Right forelimb (tissue), 1 donor: ENCODE measurements at places on chromosomes 4 and X.

GRCh38 chr4:84502333-84502954, 3.4 kb upstream of the NKX6-1 start:
- DNase-seq, result peak; percentile 52

- peak; percentile 67 for DNase-seq
These were observed 379 bp downstream of the PDGFC start for GRCh38 chr4:156971165-156971675.

DNA sequence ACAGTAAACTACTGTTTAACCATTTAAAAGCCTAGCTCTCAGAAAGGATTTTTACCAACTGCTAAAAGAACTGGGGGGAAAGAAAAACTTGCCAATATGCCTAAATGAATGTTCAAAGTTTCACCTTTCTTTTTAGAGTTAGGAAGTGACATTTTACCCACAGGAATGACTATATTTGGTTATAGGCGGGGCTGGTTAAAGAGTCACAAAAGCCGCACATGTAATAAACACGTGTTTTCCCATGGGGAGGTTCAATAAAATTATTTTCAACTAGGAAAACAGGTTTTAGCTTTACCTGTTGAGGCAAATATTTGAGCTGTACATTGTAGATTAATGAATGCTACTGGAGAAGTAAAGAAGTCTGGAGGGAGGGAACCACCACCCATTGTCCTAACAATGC, 41.6 kb upstream of the UGDH start:
- no peak for DNase-seq

DNA sequence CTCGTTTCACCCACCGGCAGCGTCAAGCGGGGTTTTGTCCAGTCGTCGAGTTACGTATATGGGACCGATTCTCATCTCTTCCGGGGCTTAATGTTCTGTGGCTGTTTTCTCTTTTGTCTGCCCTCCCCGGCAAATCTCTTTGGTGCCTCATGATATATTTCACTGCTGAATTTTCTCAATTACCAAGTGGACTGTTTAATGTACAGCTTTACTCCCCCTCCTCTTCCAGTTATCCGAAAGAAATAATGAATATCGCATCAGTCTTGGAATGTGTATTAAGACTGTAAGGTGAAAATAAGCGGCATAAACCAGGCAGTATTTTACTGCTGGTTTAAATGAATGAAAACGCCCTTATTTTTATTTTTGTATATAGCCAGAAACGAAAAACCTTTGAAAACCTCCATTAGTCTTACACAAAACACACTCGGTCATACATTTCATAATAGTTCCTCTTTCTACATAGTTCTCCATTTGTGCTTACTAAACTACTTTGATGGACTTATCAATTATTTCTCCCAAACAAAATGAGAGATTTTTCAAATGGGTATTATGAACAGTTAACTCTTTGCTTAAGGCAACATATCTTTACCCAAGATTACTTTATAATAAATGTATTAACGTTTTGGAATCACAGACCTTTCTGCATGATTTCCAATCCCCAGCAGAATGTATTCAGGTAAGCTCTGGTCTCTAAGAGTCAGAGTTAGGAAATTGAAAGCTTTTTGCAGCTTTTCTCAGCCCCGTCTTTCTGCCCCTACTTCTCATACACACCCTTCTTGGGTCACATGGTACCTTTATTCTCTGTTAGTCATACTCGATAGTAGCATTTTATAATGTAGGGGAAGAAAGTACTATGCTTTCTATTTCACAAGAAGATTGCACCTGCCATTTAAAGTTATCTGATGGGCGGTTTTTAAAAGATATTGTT, 979 bp downstream of the RP2 start:
- no peak for DNase-seq

- peak; percentile 82 for DNase-seq
These were observed 32.4 kb upstream of the THOC2 start for GRCh38 chrX:123764967-123765871.

DNA sequence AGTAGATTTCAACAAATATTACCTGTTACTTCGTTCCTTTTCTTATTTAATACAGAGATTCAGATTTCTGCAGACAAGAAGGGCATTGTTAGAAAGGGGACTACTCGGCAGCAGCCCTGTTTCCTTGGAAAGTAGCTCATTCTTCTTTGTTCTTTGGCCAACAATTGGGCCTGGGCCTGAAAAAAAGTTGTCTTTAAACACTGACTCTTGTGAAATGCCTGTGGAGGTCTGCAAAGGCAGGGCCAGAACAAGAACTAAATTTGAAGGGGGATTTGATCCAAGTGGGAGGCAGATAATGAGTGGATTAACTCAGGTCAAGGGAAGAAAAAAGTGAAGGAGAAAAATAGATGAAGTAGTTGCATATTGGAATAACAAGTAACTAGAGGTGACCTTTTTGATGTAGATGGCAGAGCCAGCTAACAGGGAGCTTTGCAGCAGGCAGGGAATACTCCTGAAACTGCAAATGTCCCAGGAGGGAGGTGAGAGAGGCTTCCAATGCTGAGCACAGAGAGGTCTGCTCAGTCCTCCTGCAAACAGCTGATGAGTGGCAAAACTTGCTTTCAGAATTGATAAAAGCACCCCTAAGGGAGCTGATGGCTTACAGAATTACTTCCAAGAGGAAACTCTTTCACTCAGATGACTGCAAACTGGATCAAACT, 393.2 kb upstream of the HS3ST1 start:
- no peak for DNase-seq

- DNase-seq, result no peak
These were observed 92.2 kb downstream of the HUWE1 start for GRCh38 chrX:53594354-53594753.

DNA sequence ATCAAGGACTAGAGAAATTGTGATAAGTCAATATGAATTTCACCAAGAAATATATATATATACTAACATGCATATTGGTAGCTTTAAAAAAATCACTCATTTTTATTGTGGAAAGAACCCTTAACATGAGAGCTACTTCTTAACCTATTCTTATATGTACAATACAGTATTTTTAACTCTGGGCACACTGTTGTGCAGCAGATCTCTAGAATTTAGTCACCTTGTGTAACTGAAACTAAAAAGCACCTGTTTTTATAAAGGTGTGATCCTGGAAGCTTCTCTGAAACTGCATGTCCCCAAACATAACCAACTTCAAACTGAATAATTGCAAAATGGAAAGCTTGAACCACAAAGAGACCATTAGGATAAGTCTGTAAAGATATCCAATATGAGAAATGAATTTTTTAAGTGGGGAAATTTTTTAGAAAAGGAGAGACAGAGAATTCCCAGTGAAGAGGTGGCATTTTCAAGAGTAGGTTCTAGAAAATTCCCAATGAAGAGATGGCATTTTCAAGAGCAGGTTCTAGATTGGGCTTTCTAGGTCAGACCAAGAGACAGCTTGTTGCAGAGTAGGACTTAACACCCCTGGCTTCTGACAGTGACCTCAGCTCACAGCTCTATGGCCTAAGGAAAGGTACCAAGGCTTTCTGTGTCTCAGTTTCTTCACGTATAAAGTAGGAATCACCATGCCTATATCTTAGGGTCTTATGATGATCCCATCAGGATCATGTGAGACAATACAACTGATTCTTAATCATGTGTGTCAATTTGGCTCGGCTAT, 22.0 kb upstream of the PPARGC1A start:
- no peak for DNase-seq

DNA sequence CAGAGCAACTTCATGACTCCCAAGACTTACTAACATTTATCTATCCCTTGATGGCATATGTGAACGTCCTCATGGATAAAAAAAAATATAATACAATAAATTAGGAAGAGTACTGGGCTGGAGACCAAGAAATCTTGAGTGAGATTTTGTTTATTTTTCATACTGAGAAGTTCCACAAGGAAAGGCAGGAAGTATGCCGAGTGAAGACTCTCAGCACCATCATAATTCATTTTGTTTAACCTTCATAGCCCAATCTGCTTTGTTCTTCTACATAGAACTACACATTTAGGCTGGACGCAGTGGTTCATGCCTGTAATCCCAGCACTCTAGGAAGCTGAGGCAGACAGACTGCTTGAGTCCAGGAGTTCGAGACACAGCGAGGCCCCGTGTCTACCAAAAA, 198.3 kb downstream of the NSUN7 start:
- no peak for DNase-seq

- no peak for DNase-seq
These were observed 53.1 kb upstream of the GIMD1 start for GRCh38 chr4:106421441-106422296.
